ENCODE measurements at places on chromosomes 5 and 9.

- no peak for DNase-seq
Measured at GRCh38 chr5:17064241-17064640, 128.2 kb upstream of the MYO10 start.

DNA sequence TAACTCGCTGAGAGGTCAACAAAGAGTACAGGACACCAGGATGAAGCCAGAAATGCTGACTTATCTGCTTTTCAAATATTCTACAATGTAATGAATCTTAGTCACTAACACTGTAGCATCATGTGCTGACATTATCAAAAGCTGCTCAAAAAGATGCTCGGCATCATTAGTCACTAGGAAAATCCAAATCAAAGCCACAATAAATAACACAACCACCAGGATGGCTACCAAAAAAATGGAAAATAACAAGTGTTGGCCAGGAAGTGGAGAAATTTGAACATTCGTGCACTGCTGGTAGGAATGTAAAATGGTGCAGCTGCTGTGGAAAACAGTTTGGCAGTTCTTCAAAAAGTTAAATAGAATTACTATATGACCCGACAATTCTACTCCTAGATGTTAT is 269.1 kb downstream of the GLIS3 start:
- DNase-seq: no peak

GRCh38 chr9:17422994-17423680 is 155.7 kb upstream of the SH3GL2 start:
- DNase-seq: no peak

GRCh38 chr5:150213530-150213929 is 23.7 kb downstream of the SLC6A7 start:
- DNase-seq: no peak

GRCh38 chr5:52448111-52448510 is 339.6 kb upstream of the ITGA1 start:
- no peak for DNase-seq

DNA sequence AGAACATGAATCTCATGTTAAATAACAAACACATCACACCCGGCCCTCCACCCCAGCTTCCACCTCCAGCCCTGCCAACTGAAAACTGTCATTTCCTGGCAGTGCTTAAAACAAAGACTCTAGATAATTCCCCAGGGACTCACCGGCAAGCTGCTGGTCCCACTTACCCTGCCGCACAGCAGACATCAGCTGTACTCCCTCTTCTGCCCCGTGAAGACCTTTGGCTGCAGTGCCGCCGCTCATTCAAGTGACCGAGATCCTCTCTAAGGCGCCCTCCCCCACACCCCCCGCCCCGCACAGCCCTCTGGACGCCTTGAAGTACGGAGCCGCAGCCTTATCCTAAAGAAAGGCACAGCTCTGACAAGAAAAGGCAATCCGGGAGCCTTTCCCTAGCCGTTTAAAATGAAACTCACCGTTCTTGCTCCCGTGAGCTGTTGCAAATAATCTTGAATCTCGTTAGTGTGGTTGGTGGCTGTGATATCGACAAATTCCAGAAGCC is 434 bp downstream of the GLRX start:
- DNase-seq: no peak

DNA sequence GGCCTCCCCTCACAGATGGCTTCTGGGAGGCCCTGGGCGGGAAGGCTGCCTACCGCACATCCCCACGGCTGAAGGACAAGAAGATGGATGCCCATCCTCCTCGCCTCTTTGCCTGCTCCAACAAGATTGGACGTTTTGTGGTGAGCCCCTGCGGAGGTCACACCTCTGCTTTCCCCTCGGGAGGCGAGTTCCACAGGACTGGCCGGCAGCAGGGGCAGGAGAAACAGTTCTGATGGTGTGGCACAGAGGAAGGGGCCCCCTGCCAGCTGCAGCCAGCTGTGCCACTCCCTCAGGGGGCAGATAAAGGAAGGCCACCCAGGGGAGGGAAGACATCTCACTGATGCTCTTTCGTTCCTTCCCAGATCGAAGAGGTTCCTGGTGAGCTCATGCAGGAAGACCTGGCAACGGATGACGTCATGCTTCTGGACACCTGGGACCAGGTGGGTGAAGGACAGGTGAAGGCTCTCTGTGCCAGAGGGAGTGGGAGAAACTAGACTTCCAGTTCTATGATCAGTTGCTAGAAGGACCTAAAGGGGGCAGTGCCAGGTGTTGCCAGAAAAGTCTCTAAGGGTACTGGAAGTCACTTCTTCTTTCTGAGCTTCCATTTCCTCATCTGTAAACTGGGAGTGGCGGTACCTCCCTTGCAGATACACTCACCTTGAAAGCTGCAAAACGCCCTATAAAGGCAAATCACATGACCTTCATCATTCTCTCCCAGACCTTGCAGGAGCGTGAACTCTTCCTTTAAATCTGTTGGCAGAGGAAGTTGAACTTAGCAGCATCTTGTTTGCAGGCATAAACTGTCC is 41.0 kb downstream of the STOM start:
- no peak for DNase-seq

DNA sequence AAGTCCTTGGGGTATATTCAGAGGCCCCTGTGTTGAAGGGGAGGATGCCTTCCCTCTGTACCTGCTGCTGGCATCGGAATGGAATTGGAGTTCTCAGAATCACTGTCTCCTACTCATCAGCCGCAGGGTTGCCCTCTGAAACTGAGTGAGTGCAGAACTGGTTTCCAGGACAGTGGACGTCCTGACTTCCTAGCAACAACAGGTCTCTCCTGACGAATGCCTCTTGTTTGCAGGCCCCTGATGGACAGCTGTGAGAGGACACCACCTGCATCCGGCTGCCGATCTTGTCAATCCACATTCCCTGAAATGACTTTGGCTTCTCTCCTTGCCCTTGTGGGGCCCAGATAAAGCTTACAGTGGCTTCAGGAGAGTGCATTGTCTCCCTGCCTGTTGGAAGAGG is 274.5 kb downstream of the NSG2 start:
- no peak for DNase-seq

GRCh38 chr5:81517462-81517861 is 123.5 kb upstream of the ACOT12 start:
- DNase-seq: no peak

DNA sequence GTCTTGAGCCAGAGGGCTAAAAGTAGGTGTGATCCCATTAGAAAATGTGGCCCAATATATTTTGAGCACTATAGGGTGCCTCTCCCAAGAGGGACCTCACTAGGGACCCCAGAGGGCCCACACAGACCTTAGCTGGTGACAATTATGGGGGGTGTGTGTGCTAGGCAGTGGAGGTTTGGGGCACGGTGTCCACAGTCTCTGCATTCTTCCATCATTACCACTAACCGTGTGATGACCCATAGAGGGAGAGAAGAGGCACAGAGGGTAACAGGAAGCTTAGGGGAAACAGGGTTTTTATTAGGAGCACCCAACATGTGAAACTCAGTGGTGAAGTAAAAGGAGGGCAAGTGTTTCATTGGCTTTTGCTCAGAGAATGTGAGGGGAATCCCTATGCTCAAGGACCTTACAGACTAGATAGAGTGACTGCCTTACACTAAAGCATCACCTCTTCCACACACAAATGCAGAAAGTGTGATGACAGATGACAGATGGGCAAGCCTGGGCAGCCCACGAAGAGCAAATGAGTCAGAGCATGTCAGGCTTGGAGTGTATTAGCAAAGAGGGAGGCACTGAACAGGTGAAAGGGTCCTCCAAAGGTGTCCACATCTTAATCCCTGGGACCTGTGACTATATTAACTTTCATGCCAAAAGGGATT is 2.5 kb upstream of the ACTL7A start:
- no peak for DNase-seq

DNA sequence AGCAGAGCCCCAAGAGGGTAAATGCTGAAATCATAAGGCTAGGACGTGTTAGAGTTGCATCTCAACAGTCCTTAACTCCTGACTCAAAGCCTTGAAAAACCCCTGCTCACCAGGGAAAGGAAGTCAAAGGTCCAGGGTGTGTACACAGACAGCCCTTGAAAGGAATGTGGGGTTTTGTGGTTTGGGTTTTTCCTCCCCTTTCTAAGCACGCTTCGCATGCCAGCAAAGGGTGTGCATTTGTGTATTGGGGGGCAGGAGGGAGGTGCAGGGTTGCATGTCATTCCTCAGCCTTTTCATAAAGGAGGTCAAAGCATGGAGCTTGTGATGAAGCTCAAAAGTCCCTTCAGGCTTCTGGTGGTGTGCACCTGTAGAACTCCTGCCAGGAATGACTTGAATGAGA is 17.3 kb upstream of the XPA start:
- DNase-seq: peak; percentile 94

DNA sequence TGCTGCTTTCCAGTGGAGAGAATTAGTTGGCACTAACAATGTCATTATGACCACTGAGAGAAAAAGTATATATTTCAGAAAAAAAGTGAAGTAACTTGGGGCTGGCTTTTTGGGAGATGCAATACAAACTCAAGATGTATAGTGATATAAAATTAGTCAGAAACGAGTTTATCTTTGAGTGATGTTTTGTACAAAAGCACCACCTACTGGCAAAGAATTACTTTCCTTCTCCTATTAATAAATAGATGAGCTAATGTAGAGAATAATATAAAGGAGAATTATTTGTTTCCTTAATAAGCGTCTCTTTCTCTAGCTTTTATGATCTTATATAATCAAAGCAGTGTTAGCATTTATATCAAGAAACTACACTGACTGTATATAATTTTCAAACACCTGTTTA is 158.8 kb downstream of the MEF2C start:
- DNase-seq: peak; percentile 48

GRCh38 chr9:126371007-126371870 is 44.6 kb downstream of the MVB12B start:
- DNase-seq: no peak

DNA sequence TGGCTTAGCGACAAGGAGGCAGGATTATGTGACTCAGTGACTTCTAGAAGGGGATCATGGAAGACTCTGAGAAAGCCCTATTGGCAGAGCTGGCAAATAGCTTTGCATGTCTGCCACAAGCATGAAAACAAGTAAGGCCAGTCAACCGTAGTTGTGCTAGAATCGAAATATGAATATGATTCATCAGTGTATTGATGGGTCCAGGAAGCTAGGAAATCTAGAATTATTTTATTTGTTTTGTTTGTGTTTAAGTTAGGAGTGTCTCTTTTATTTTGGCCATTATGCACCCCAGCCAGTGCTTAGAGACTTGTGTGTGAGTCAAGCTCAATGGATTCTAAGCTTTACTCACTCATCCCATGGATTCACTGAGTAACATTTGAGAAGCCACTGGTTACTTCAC is 3.8 kb upstream of the ITGA2 start:
- no peak for DNase-seq

DNA sequence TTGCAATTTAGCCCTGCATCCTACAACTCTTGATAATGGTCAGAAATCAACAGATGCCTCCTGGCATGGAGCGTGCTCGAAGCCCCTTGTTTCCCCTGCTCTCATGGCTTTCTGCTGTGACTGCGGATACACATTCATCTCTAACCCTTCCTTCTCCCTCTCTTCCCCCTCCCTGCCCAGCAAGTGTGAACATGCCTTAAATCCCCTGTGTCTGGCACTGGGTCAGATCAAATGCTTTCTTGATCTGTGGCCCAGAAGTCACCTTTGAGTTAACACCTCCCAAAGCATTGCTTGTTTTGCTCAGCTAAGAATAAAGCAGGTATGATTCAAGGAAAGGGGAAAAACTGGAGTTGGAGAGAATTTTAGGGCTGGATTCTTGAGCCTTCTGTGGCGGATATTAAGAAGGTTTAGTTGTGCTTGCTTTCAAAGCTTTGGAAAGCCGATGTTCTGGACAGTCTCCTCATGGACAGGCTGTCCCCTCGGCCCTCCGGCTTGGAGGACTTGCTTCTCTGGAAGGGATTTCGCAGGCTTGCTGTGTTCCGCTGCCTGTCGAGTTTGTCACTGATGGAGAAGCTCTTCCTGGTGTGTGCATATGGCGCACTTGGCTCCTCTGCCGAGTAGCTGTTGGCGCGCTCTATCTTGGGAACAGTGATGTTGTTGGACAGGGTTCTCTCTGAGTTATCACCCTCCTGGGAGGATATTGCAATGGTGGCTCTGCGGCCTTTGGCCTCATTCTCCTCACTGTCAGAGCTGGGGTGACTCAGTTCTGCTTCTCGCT is 121.3 kb upstream of the KLF9 start:
- DNase-seq: no peak

- DNase-seq: no peak
Measured at GRCh38 chr5:176429972-176430371, 13.6 kb upstream of the CLTB start.

GRCh38 chr9:98888801-98889421 is 54.8 kb upstream of the COL15A1 start:
- no peak for DNase-seq

- no peak for DNase-seq
Measured at GRCh38 chr5:180082633-180083420, 11.3 kb upstream of the RNF130 start.

- peak; percentile 58 for DNase-seq
Measured at GRCh38 chr5:142869886-142870285, 99.7 kb downstream of the ARHGAP26 start.

DNA sequence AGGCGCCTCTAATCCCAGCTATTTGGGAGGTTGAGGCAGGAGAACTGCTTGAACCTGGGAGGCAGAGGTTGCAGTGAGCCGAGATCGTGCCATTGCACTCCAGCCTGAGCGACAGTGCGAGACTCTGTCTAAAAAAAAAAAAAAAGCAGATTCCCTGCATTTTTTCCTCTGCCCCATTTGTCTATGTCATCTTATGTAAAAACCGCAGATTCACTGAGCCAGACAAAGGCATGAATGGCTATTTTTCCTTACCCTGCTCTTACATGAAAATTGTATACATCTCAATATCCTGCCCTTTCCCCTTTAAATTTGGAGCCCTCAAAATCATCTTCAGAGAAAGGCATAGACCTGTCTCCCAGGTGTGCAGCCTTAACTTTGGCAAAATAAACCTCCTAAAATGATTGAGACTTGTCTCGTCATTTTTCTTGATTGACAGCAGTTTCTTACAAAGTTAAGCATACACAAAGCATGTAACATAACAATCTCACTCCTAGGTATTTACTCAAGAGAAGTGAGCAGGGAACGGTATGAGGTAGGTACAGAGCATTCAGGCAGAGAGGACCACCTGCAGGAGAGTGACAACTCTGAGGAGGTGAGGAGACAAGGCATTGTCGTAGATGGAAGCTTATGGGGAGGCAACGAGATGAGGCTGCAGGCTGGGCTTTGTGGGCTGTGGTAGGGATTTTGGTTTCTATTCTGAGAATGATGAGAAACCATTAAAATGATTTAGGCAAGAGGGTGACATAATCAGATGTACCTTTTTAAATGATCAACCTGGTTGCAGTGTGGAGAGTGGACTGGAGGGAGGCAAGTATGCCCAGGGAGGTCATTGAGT is 65.7 kb upstream of the IL6ST start:
- no peak for DNase-seq
